ENCODE measurements at places on chromosomes 16 and 17.
A peak's percentile ranks its signal among the peaks of the same experiment; 100 is the strongest.

DNA sequence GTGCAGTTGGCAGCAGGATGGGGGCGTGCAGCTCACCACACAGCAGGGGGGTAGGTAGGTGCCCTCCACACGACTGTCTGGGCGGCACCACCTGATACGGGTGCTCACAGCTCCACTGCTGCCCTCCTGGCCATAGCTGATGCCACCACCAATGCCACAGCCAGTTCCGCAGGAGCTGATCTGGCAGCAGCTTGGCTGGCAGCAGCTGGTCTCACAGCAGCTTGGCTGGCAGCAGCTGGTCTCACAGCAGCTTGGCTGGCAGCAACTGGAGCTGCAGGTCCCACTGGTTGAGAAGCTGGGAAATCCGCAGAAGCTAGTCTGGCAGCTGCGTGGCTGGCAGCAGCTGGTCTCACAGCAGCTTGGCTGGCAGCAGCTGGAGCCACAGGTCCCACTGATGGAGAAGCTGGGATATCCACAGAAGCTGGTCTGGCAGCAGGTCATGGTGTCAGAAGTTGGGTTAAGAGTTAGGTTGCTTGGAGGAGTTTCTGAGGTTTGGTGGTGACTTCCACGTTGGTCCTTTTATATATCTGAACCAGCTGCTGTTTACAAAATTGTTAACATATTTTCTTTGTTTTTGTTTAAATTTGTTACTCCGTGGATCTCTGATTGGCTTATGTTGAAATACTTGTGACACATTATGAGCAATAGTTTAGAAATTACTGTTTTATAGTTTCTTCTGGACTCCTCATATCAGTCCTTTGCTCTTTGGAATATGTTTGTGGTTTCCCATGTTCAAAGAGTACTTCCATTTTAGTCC is at the start of gene KRTAP1-5:
Gene KRTAP1-5, minus strand, starts transcription at position 494 of the 757 bp plus-strand sequence. Its CDS starts 53 bp downstream, at position 441.
- no peak for DNase-seq

GRCh38 chr17:14797801-14798200 is 467.3 kb downstream of the PMP22 start:
- no peak for DNase-seq

GRCh38 chr16:12971241-12971640 is 69.8 kb downstream of the SHISA9 start:
- peak; percentile 87 for DNase-seq

DNA sequence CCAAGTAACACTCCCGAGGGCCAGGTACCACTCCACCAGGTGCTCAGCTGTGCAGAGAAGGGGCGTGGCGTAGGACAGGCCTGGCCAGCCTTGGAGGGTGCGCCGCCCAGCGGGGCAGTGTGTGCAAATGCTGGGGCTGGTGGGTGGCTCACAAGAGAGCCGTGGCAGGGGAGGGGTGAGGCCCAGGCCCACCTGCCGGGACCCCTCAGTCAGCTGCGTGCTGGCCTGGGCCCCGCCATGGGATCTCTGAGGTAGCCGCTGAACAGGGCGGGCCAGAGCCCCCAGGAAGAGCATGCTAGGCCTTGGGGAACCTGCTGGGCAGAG is 8.8 kb downstream of the TPSG1 start:
- DNase-seq, result no peak

DNA sequence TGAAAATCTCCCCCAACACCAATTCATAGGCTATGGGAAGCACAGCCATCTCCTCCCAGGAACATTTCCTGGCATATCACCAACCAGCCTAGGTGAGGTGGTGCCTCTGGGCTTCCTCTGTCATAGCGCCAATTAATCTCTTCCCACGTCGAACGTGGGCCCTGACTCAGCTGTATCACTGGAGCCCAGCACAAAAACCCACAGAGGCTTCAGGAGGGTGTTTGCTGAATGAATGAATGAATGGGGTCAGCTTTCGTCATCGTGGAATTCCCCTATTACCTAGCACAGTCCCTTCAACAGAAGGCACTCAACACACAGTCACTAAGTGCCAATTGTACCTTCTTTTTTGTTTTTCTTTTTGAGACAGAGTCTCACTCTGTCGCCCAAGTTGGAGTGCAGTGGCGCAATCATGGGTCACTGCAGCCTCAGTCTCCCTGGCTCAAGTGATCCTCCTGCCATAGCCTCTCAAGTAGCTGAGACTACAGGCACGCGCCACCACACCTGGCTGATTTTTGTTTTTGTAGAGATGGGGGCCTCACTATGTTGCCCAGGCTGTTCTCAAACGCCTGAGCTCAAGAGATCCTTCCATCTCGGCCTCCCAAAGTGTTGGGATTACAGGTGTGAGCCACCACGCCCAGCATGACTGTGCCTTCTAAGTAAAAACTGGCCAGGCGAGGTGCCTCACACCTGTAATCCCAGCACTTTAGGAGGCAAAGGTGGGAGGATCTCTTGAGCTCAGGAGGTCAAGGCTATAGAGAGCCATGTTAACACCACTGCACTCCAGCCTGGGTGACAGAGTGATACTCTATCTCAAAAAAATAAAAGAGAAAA is 4.1 kb downstream of the ZNF688 start:
- DNase-seq, result no peak

- no peak for DNase-seq
Measured at GRCh38 chr17:48254896-48255295, 147.3 kb downstream of the SNX11 start.

DNA sequence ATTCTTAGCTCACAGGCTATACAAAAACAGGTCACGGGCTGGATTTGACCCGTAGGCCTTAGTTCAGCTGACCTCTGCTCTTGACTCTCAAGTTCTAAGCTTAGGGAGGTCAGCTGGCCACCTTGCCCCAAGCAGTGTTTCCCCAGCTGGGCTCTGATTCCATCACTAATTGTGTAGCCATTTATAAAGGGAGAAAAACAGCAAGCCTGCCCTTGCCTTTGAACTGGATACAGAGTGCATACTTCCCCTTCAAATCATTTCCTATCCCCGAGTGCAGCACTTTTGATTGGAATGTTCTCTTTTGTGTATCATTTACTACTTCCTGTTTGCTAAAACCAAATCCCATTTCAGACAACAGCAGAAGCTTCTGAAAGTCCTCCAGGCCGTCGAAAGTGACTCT is 153.6 kb downstream of the KATNIP start:
- no peak for DNase-seq

DNA sequence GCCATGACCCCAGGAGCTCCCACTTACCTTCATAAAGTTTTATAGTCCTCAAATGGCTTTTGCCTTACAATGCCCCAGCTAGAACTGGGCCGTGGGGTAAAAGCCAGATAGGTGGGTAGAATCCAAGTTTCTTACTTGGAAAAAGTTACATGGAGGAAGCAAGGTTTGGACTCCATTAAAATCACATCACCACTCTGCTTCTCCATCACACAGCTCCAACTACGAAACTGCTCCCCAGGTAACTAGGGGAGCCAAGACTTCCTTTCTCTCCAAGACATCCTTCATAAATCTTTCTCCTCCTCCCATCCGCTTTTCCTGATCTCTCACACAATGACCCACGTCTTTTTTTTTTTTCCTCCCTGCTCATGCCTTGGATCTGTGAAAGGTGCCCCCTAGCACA is 130.8 kb upstream of the RCVRN start:
- no peak for DNase-seq

GRCh38 chr17:42241871-42242270 is 34.3 kb downstream of the STAT5B start:
- no peak for DNase-seq

DNA sequence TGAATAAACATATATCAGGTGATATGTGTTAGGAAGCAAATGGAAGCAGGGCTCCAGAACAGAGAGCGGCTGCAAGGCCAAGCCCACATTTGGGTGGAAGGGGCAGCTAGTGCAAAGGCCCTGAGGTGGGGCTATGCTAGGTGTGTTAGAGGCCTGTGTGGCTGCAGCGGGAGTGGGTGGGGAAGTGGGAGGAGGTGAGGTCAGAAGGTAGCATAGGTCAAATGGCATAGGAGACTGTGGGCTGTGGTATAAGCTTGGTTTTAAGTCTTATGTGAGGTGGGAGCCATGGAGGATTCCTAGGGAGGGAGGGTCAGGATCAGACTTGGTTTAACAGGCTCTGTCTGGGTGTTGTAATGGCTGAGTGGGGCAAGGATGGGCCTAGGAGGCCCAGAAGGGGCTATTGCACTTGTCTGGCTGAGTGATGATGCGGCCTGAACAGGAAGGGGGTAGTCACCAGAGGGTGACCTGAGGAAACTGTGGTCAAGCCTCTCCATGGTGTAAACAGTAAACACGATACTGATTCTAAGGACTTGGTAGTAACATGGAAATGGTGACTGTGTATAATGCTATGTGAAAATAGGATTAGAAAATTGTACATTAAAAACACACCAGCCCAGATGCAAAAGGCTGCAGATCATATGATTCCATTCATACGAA is 31.1 kb downstream of the RAI1 start:
- DNase-seq, result no peak

DNA sequence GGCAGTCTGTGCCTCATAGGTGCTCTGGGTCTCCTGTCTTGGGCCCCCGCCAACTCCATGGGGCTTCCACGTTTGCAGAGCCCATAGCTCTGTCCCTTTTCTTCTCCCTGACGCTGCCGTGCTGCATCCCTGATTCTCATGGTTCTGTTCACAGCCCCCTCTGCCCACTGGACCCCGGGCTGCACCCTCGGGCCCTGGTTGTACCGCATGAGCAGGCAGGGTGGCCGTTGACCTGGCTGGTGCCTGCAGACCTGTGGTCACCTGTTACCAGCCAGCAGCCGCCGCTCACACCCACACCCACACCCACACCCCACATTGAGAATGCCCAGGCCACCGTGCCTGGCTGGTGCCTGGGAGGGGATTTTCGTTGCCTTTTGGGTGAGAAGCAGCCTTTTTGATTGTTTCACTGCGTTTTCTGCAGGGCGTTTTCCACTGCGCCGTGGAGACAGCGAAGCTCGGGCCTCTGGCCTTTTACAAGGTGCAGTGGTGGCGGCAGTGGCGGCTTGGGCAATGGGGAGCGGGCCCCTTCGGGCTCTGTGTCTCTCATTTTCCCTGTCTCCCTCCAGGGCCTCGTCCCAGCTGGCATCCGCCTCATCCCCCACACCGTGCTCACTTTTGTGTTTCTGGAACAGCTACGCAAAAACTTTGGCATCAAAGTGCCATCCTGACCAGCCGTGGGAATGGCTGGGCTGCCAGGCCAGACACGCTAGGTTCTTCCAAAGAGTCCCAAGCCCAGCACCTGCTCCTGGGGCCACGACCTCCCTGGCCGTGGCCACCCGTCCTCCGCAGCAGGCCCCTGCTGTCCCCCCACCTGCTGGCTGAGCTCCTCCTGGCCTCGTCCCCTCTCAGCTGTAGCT is 7.6 kb downstream of the SLC25A10 start:
- no peak for DNase-seq

GRCh38 chr17:71247441-71248015 is 873.3 kb upstream of the SOX9 start:
- DNase-seq, result no peak

DNA sequence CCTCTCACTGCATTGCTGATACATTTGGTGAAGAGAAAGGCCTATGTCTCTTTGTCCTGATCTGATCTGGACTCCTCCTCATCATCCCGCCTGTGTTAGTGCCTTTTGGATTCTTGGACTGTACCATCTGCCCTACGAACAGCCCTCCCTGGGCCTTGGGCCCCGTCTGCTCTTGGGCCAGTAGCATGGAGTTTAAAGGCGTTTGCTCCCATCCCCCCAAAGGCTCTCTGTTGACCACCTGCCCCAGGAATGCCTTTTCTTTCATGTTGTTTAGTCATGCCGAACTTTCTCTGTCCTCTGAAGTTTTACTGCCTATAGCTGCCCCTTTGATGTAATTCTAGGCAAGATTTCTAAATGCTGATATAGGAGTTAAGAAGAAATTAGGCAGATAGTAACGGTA is 30.9 kb upstream of the MEAK7 start:
- DNase-seq, result no peak

DNA sequence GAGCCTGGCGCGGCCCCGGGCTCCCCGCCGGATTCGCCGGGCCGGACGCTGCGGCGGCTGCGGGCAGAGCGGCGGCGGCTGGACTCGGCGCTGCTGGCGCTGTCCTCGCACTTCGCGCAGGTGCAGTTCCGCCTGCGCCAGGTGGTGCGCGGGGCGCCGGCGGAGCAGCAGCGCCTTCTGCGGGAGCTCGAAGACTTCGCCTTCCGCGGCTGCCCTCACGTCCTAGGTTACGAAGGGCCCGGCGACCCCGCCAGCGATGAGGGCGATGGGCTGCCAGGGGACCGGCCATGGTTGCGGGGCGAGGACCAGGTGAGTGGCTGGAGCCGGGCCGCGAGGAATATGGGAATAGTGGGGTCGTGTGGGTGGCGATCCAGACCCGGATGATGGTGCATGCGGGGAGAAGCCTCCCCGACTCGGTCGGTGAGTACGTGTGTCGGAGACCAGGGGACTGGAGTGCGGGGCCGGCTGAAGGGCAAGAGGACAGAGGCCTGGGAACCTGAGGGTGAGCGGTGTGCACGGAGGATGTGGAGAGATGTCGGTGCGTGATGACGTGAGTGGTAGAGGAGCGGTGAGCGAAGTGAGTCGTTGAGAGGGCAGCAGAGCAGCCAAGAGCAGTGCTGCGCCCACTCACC is 517 bp downstream of the RUNDC1 start:
- peak; percentile 35 for DNase-seq

- no peak for DNase-seq
Measured at GRCh38 chr17:82438401-82439193, 12.0 kb downstream of the CYBC1 start.

DNA sequence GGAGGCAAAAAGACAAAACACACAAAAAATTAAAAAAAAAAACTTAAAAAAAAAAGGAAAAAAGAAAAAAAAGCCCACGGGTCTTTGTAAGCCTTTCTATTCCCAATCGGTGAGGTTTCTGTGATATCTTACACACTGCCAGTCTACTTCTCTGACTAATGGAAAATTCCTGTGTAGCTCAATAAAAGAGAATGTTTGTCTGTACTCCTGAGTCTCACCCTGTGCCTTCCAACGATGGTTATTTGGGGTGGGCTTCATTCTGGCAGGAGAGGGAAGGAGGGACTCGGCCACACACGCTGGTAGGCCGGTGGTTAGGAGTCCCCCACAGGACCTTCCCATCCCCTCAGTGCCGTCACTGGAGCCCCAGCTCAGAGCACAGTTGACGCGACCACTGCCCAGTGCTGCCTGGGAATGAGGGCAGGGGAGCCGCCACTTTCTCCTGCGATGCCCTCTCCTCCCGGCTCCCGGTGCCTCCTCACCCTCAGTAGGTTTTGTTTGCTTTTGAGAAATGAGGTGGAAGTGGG is 68.0 kb downstream of the AMFR start:
- no peak for DNase-seq

DNA sequence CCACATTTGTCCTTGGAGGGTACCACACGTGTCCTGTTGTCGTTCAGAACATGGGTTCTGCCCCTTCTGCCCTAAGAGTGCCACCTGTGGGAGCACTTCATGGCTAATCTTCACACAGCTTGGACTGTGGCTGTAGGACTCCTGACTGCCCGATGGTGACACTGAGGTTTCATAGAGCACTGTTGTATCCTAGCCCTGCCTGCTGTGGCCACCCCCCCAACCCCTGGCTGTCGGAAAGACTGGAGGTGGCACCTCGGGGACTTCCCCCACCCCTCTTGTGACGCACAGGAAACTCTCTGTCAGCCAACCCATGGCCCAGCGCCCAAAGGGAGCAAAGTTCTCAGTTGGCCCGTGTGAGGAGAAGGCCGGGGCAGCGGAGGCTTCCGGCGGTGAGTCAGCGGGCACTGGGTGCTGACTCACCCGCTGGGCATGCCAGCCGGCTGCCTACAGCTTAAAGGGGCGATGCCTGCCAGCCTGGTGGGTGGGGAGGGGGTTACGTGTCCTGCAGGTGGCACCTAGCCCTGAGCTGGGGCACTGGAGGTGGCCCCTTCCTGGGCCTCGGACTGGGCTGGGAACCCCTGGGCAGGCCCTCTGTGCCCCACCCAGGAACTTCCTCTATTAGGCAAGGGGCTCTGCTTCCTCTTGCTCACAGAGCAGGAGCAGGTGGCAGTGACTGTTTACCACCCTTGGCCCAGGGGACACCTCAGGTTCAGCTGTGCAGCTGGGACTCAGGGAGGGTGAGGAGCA is 3.4 kb downstream of the MAP2K3 start:
- peak; percentile 76 for DNase-seq

All from NCI-H1436 (cell line).